ENCODE measurements at places on chromosomes 3 and 15.

- DNase-seq = no peak
Observed at GRCh38 chr3:159840703-159841299, 147.8 kb upstream of the IL12A start.

GRCh38 chr3:169478566-169479313 lies 184.8 kb downstream of the MECOM start:
- no peak for DNase-seq

GRCh38 chr15:59158701-59159034 lies 48.0 kb upstream of the LDHAL6B start:
- DNase-seq = no peak

- no peak for DNase-seq
Observed at GRCh38 chr15:39591141-39591895, 10.4 kb downstream of the THBS1 start.

- no peak for DNase-seq
Observed at GRCh38 chr3:1531981-1532380, 439.2 kb downstream of the CNTN6 start.

DNA sequence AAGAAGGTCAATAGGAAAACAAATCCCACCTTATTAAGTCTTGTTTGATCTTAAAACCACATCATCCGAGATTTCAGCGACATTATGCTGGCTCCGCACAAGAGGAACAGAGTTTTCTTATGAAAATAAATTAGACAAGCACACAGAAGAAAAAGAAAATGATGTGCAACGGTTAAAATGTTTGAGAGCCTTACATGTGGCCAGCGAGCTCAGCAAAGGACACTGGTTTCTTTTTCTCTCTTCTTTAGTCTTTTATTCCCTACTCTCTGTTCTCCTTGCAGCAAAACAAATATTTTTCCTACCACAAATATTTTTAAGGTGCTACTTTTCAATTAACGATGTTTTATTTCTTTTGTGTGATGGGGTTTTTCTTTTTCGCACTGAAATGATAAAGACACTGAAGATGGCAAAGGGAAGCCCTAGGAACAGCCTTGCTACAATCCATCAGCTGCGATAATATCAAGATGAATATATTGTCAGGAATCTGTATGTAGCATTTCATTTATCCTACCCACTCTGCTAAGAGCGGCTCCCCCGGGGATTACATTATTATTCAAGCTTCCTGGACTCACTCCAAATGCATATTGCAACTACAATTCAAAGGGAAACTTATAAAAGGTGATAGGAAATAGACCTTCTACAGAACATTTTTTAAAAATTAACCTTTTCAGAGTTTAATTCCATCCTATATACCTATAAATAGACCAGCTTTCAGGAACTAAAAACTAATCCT lies 72.9 kb downstream of the ANXA2 start:
- no peak for DNase-seq

DNA sequence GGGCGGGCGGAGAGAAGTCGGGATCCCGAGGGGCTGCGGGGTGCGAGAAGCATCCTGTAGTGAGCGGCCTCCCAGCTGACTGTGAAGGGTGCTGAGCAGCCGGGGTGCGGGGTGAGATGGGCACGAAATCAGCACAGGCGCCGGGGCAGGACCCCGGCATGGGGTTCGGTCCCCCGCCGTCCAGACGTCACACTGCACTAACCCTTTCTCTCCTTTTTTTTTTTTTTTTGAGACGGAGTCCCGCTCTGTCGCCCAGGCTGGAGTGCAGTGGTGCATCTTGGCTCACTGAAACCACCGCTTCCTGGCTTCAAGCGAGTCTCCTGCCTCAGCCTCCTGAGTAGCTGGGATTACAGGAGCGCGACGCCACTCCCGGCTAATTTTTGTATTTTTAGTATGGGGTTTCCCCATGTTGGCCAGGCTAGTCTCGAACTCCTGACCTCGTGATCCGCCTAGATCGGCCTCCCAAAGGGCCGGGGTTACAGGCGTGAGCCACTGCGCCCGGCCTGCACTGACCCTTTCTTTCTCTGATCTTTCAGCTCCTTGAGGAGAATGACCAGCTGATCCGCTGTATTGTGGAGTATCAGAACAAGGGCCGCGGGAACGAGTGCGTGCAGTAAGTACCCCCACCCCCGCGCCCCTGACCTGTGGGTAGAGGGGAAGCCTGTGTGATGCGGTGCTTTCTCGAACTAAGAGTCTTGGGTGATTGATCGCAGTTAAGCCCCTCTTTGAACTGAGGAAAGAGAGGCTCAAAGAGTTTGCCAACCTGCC lies 513 bp downstream of the SS18L2 start:
- DNase-seq = no peak

DNA sequence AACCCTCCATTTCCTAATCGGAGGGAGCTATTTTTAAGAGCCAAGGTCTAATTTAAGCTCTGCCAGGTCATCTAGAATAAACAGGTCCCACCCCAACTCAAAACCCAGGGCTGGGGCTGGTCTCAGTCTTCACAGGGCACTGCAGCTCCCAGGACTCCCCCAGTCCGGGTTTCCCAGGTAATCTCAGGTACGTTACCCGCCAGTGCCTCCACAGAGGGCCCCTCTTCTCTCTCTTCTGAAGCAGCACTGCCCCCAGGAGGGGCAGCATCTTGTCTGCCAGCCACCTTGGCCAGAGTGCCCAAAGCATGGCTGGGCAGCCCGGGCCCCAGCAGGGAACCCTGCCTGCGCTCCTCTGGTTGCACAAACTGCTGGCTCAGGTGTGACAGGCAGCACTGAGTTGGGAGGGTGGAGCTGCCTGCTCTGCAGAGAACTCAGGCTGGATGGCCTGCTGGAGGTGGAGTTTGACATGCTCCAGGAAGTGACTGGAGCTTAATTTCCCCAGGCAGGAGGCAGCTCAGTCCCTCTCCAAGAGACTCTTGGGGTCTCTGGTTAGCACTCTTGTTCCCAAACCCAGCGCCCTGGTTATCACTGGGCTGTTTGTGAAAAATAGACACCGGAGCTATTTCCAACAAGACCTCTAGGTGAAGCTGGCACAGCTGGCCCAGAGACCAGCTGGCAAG lies at the start of gene PLA2G4F:
Gene PLA2G4F (minus strand): TSS at position 394 of the 680 bp plus-strand sequence. CDS start 87 bp downstream, at position 307.
- DNase-seq = no peak

- DNase-seq = no peak
Observed at GRCh38 chr3:42349765-42350594, 60.4 kb downstream of the LYZL4 start.

- no peak for DNase-seq
Observed at GRCh38 chr3:138384531-138384930, 36.2 kb downstream of the MRAS start.

DNA sequence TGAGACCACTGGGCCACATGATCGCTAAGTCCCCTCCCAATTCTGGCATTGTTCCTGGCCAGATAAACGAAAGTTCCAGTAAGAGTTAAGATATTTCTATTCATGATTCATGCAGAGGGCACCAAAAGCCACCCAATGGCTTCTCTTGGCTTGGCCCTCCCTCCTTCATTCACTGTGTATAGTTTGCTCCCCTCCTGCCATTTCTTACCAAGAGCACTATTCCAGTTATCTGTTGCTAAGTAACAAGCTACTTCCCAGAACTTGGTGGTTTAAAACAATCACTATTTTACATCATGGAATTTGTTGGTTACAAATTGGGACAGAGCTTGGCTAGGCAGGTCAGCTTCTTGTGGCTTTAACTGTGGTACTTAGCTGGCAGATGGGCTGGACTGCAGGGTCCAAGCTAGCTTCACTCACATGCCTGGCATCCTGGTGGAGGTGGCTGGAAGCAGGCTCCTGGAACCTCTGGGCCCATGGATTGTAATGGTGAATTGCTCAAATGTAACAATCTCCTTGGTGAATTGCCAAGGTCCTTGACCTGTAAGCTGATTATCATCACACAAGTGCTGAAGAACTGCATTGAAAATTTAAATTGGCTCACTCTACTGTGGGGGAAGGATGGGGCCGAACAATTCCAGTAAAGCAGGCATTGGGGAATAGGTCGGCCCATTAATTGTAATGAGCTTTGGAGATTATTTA lies 16.6 kb downstream of the EAF1 start:
- DNase-seq = no peak

DNA sequence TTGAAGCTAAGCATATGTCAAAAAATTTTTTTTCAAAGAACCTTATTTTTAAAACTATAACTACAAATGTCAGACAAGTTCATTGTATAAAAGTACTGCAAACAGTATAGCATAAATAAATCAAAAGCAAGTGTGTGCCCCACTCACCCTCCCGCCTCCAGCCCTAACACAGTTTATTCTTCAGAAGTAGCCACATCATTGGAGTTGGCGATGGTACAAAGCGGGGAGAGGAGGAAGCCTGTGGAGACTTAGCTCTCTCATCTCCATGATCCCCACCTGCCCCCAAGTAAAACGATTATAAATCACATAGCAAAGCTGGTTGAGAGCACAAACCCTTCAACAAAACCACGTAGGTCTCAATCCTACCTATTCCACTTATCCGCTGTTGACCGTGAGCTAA lies 33.6 kb downstream of the FOXP1 start:
- no peak for DNase-seq

GRCh38 chr3:23501201-23501802 lies 298.2 kb downstream of the UBE2E2 start:
- DNase-seq = no peak

GRCh38 chr3:123376451-123377242 lies 72.2 kb downstream of the ADCY5 start:
- no peak for DNase-seq

DNA sequence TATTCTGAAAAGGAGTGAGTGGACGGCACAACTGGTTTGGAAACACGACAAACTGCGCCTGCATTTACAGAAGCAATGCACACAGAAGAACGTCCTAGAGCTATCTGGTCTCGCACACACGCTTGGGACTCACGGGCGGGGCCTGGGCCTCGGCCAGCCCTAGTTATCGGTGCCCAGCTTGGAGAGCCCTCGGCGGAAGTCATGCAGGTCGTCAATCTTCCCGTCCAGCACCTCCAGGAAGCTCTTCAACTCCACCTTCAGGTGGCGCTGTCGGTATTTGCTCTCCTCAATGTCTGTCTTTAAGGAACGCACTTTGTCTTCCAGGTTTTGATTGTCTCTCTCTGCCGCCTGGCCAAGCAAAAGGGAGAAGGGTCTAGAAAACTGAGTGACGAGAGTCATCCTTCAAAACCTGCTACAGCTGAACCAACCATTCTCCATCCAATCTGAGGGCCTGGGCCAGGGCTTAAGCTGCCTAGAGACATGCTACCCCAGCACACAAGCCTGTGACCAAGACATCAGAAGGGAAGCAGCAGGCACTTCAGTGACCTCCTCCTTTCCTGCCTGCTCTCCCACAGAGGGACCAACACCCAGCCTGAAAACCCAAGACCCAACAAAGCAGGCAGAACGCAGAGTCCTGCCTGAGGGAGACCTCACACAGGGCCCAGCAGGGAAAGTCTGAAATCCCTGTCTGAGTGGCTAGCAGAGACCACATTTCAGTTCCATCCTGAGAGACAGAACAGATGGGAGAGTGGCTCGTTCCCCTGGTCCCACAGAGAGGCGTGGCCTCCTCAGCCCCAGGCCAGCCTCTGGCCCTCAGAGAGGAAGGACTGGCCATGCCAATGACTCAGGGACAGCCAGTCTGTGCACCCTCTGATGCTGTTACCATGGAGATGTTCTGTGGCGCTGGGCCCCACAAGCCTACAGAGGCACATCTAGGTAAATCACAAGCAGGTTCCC lies 40.4 kb downstream of the WHAMM start:
- no peak for DNase-seq

GRCh38 chr3:6985848-6986247 lies 124.9 kb downstream of the GRM7 start:
- DNase-seq = no peak

DNA sequence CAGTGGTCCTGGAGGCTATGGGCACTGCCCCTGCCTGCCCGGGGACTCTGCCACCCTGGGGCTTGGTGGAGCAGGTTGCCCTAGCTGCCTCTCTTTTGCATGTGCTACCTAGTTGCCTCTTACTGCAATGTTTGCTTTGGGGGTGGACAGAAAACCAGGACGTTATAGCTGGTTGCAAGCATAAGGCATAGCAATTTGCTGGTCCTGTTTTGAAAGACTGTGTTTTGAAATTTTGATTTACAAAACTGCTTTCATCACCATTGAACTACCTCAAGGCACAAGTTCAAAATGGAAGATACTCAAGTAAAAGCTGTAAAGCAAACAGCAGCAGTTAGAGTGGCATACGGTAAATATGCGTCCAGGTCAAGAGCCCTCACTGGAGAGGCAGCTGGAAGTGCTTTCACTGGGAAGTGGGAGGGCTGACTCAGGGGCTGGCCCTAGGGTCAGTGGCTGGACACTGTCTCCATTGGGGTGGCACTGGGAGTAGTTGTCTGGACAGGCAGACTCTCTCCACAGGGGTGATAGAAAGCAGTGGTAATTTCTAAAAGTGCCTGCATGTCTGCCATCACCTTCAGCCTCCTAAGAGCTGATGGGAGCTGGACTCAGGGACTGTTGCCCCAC lies 138.1 kb downstream of the CHDH start:
- DNase-seq = no peak

- no peak for DNase-seq
Observed at GRCh38 chr3:106115557-106115956, 246.7 kb upstream of the CBLB start.

DNA sequence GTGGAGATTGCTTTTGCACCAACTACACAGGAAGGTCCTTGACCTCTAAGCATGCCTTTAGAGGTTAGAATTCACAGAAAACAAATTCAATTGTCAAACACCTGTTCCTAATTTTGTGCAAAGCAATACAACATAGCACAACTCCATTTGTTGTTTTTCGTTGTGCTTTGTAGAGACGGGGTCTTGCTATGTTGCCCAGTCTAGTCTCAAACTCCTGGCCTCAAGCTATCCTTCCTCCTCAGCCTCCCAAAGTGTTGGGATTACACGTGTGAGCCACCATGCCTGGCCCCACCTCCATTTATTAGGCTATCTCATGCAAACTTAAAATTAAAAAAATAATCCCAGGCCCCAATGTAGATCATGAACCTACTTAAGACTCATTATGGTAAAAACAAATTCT lies 6.0 kb downstream of the NCBP2 start:
- no peak for DNase-seq

DNA sequence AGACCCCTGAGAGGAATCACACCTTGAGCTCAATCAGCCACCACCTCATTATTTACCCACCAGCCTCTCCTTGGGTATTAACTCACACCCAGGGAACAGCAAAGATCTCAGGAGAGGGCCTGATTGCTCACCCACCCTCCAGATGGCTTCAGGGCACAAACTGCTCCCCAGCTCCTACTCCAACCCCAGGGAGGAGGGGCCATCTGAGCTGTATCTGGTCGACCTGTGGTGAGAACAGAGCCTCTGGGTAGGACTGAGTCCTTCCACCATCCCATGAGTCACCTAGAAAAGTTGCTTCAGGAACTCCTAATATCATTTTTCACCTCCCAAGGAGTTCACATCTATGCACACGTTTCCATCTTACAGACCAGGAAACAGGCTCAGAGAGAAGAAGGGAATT lies 44.8 kb upstream of the HES1 start:
- DNase-seq = no peak
